ENCODE measurements at places on chromosomes 5 and 9.

GRCh38 chr5:131877873-131878272 is 67.6 kb downstream of the MEIKIN start:
- DNase-seq: no peak

- DNase-seq: no peak
Measured at GRCh38 chr5:36422952-36423351, 121.2 kb upstream of the RANBP3L start.

- no peak for DNase-seq
Measured at GRCh38 chr9:86359151-86359879, 5.1 kb upstream of the TUT7 start.

- DNase-seq: no peak
Measured at GRCh38 chr5:73095564-73096238, 24.7 kb upstream of the TMEM171 start.

DNA sequence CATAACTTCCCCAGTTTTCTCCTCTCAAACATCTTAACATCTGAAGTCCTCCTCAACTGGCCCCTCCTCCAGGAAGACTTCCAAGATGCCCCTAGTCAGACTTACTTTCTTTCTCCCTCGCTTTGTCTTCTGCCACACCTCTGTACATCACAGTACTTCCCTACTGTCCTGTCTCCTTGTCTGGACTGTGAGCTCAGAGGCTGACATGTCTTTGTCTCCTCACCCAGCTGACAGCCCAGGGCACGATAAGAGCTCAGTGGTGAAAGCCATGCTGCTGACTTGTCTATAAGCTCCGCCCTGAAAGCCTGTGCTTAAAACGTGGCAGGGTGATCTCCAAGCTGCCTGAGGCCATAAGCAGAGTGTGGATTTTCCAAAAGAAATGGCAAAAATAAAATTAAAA is 33.0 kb upstream of the SLC25A51 start:
- DNase-seq: no peak

DNA sequence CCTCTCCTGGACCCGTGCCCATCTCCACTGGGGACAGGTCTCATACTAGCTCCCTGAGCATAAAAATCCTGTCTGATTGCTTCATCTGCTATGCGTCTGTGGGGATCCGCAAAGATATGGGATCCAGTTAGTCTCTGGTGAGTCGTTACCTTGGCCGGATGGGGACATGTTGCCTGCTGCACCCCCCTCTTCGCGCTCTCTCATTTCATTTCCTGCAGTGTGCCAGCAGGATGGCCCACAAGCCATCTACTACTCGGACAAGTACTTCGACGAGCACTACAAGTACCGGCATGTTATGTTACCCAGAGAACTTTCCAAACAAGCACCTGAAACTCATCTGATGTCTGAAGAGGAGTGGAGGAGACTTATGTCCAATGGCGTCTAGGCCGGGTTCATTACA is 17.0 kb upstream of the CEP78 start:
- no peak for DNase-seq

DNA sequence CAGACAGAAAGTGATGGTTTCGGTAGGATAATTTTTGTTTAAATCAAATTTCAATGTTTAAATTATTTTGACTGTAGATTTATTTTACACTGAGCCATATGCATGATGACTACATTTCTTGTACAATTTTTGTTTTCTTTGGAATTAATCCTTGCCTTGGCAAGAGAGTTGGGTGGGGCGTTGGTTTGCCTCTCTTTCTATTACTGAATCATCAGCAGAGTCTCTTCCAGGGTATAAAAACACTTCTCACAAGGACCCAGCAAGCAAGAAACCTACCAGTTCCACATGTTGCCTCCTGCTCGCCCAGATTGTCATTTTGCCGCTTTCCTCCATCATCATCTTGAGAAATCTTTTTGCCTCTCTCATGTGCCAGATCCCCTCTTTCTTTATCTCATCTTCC is 455.0 kb upstream of the DMAC1 start:
- no peak for DNase-seq

DNA sequence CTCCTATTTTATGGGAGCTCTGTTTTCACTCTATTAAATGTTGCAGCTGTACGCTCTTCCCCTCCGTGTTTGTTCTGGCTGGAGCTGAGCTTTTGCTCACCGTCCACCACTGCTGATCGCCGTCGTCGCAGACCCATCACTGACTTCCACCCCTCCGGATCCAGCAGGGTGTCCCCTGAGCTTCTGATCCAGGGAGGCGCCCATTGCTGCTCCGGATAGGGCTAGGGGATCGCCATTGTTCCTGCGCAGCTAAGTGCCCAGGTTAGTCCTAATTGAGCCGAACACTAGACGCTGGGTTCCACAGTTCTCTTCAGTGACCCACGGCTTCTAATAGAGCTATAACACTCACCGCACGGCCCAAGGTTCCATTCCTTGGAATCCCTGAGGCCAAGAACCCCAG is 96.2 kb upstream of the PRDM9 start:
- no peak for DNase-seq

DNA sequence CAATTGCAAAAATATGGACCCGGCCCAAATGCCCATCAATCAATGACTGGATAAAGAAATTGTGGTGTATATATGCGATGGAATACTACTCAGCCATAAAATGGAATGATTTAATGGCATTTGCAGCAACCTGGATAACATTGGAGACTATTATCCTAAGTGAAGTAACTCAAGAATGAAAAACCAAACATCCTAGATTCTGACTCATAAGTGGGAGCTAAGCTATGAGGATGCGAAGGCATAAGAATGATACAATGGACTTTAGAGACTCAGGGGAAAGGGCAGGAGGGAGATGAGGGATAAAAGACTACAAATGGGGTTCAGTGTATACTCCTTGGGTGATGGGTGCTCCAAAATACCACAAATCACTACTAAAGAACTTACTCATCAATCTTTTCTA is 247.6 kb upstream of the FBXL7 start:
- no peak for DNase-seq

DNA sequence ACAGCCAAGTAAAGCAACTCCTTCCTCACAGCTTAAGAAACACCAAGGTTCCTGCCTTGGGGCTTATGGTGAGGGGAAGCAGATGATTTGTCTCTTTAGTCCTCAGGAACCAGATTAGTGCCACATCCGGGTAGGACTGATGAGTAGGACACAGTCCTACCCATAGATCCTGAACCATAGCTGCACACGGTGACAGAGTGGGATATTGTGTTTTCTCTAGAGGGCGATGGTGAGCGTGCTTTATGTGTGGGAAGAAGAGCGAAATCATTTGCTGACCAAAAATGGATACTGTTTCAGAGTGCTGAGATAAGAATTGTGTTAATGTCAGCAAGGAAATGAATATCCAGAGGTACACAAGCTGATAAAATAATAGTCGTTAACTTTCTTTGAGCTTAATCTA is 209.0 kb upstream of the FBXL7 start:
- no peak for DNase-seq

- DNase-seq: peak; percentile 55
Measured at GRCh38 chr5:154370119-154370518, 75.7 kb upstream of the SAP30L start.

- no peak for DNase-seq
Measured at GRCh38 chr5:159047086-159047485, 52.6 kb downstream of the EBF1 start.

DNA sequence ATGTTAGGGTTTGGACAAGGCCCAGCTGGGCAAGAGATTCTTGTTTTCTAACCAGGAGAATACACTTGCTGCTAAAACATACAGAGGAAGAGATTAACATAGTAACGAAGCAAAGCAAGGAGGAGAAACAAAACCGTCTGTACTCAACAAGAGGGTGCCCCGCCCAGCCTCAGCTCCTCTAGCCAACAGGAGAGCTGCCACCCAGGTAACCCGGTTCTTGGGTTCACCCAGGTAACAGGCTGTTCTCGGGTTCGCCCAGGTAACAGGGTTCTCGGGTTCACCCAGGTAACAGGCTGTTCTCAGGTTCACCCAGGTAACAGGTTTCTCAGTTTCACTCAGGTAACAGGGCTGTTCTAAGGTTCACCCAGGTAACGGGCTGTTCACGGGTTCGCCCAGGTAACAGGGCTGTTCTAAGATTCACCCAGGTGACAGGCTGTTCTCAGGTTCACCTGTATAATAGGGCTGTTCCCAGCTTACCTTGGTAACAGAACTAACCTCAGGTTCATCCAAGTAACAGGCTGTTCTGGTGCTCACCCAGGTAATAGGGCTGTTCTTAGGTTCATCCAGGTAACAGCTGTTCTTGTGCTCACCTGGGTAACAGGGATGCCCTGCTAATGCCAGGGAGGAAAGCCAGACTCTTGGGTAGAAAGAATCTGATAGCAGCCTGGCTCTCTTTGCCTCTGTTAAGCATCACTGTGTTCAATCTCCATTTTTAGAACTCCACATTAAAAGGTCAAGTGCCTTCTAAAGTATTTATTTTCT is 271.6 kb downstream of the SYK start:
- no peak for DNase-seq

GRCh38 chr5:67293226-67293625 is 96.6 kb upstream of the CD180 start:
- DNase-seq: no peak

DNA sequence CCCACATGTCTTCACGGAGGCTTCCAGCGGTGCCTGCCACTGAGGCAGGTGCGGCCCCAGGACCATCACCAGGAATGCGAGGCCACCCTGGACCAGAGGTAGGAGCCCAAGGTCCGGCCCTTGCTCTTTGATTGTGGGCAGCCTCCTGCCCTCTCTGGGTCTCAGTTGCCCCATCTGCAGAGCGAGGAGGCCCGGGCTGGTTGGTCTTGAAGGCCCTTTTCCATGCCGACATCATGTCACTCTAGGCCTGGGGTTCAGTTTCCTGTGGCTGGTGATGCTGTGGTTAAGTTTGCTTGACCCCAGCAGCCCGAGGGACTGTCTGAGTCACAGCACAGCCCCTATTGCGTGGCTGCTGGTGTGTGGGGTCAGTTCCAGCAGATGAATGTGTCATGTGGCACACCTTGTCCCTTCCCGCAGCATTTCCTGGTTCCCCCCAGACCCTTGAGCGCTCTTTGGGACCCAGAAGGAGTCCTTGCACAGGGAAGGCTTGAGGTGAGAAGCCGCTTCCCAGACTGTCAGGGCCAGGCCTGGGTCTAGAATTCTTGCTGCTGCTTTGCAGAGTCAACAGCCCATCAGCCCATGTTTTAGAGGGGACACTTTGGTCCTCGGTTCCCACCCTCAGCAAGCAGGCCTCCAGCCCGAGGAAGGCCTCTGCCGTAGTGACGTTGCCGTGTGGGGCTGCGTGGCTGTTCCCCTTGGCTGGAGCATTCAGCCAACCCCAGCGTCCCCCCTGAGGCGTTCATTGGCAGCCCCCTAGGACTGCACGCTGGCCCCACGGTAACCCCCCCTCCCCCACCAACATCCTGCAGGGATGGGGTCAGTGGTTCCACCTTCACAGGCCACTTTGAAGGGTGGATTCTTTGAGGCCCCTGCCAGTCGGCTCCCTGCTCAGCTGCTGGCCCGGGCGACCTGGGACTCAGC is 31.0 kb upstream of the HMCN2 start:
- DNase-seq: no peak

DNA sequence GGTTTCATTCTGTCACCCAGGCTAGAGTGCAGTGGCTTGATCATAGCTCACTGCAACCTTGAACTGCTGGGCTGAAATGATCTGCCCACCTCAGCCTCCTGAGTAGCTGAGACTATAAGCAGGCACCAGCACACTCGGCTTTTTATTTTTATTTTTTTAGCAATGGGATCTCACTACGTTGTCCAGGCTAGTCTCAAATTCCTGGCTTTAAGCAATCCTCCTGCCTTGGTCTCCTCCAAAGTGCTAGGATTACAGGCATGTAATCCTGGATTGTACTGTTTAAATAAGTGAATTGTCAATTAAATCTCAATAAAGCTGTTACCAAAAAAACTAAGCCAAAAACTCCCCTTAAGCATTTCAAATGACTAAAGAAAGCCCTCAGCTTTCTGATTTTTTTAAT is 18.9 kb downstream of the GOLPH3 start:
- no peak for DNase-seq

DNA sequence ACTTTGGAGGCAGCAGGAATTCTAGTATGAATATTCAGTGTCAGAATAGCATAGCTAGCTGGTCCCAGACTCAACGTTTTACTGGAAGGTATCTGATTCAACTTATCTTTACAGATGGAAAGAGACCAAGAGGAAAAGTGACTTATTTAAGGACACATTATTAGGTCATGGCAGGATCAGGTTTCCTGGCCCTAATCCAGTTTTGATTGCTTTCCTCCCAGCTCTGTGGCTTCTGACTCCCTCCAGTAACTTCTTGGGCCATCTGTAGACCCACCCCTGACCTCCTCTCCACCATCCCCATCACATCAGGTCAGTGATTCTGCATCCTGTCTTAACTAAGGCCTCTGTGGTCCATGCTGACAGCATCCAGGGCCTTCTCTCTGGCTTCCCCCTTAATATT is 38.4 kb downstream of the SH3TC2 start:
- no peak for DNase-seq

DNA sequence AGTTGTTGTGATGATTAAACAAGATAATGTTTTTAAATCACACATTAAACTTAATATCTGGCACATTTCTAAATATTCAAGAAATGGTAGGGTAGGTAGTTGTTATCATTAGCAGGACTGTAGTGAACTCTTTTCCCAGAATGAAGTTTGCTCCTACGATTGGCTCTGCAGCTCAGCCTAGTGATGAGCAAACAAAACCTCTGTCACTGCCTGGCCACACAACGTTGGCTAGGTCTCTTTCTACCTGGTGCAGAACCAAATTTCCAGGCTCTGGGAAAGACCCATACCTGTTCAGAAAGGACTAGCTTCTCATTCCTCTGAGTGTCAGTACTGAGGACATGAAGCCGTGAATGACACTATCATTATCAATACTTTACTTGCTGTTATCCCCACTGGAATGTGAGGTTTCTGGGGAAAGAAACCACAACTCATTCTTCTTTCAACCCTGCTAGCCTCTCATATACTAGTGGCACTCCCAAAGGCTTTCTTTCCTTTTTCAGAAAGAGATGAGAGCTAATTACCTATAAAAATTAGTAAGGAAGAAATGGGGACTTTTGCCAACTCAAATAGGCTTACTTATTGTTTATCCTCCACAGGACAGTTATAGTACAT is 219.3 kb upstream of the TRIM32 start:
- no peak for DNase-seq

- peak; percentile 50 for DNase-seq
Measured at GRCh38 chr9:90142580-90142979, 500.0 kb downstream of the DIRAS2 start.

- no peak for DNase-seq
Measured at GRCh38 chr9:129879103-129879699, 43.9 kb downstream of the USP20 start.

GRCh38 chr5:86807046-86808031 is 189.6 kb downstream of the COX7C start:
- no peak for DNase-seq

- peak; percentile 43 for DNase-seq
Measured at GRCh38 chr5:17343675-17344074, 126.2 kb downstream of the BASP1 start.
